LHCN-M2 (cell line): ENCODE measurements at places on chromosomes 4 and X. TPM values are rescaled to one million over a fixed set of nuclear protein-coding genes. Genes with fewer than 3 reads are reported as not detected.

- no peak for DNase-seq
Observed at GRCh38 chr4:48332661-48333060, 8.7 kb upstream of the SLAIN2 start.

- DNase-seq: peak; percentile 62
Observed at GRCh38 chr4:107183155-107183774, 147.2 kb upstream of the DKK2 start.

GRCh38 chr4:16055873-16056272, 27.9 kb downstream of the PROM1 start:
- DNase-seq: no peak

- DNase-seq: peak; percentile 59
Observed at GRCh38 chrX:11386001-11386523, 92.8 kb downstream of the AMELX start.

DNA sequence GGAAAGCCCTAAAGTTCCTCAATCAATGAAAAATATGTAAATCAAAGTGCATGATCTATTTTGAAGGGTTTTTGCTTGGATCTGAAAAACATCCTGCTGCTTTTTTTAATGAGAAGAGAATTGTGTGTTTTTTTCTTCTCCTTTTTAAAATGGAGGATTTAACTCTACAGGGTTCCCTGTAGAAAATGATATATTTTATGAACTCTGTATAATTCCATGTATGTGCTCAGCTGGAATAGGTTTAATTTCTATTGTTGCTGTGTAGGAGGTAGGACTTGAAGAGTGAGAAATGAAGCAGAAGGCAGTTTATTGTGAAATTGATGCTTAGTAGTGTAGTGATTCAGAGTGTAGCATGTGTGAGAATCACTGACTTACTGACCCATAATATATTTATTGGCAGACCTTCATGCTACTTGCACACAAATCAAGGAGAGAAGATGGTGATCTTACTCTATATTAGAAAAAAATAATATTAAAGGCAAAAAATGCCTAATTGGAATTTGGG, 286.8 kb upstream of the FSTL5 start:
- DNase-seq: no peak

DNA sequence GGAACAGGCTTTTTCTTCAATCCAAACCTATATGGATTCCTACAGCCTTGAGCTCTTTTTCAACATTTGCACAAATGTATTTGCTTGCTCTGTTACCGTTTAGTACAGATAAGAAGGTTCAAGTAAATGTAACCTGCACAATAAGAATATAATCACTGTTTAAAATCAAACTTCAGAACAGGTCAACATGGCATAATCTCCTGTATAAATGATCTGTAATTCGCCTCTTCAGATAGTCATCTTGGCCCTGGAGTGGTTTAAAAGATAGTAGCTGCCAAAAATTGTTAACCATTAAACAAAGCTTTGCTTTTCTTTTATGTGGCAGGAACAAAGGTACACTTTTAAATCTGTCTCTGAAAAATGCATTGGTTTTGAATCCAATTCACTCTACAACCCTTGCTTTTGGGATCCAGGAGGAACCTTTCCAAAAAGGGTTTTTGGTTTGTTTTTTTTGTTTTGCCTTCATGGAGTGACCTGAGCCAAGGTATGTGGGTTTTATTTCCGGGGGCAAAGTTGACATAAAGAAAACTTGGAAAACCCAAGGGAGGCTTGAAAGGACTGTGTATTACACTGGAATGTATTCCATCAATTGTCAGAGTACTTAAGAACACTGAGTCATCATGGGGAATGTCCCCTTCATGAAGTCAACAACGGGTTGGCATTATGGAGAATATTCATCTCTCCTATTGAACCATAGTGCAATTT, 210.4 kb upstream of the HCCS start:
- DNase-seq: peak; percentile 58

- no peak for DNase-seq
Observed at GRCh38 chr4:127558088-127558487, 74.7 kb upstream of the INTU start.

DNA sequence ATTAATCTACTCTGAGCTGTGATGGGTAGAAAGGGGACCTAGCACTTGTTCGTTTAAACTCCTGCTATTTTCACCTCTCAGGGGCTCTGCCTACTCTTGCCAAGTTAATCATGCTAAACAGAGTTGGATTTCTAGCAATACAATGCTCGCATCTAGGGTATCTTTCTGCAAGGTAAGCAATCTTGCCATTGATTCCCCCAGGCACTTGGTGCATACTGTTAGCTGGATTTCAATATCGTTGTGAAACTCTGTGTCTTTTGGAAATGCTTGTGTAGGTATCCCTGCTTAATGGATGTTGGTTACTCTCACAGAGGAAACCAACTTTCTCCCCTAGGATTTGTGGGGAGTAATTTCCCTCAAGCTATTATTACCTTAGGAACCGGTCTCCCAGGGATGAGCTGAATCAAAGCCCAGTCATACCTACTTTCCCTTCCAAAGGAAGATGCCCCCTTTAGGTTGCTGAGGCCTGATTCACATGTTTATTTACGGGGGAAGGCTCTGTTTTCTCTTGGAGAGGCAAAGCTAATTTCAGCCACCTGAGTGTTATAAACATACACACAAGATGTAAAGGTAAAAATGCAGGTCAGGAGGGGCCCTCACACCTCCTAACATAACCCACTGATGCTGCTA, 366.8 kb downstream of the FBXW7 start:
- no peak for DNase-seq

DNA sequence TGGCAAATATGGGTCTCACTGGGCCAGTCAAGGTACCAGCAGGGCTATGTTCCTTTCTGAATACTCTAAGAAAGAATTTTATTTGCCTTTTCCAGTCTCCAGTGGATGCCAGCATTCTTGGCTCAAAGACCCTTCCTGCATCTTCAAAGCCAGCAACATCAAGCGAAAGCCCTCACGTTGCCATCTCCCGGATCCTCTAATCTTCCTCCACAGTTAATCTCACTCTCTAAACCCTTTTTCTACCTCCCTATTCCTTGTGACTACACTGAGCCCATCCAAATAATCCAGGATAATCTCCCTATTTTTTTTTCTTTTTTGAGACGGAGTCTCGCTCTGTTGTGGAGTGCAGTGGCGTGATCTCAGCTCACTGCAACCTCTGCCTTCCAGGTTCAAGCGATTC, 23.4 kb downstream of the RFC1 start:
- no peak for DNase-seq

GRCh38 chr4:48222491-48222890, 47.1 kb downstream of the TEC start:
- DNase-seq: no peak

GRCh38 chr4:76623217-76624045, 188.4 kb downstream of the SHROOM3 start:
- no peak for DNase-seq

- no peak for DNase-seq
Observed at GRCh38 chr4:7897811-7898210, 41.9 kb downstream of the AFAP1 start.

GRCh38 chr4:133162941-133163340, 13.8 kb downstream of the PCDH10 start:
- no peak for DNase-seq

- no peak for DNase-seq
Observed at GRCh38 chrX:135302269-135302873, 6.9 kb upstream of the ETDC start.

DNA sequence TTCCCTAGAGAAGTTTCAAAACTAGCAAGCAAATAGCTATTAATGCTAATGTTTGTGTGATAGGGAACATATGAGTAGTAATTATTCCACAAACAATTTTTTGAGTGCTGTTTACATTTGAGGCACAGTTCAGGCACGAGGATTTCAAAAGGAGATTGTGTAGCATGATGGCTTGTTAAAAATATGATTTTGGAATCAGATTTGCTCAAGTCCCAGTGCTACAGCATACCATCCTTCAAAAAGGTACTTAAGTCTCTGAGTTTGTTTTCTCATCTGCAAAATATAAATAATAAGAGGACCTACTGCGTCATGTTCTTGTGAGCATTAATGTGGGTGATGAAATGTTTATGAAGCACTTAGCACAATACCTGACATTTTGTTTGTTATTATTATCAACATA, 11.3 kb downstream of the TLR8 start:
- DNase-seq: no peak

GRCh38 chrX:124268099-124268498, 64.4 kb upstream of the TEX13D start:
- no peak for DNase-seq

- peak; percentile 78 for DNase-seq
Observed at GRCh38 chr4:41418444-41418843, 119.5 kb upstream of the LIMCH1 start.

GRCh38 chrX:42778096-42778495, at the start of gene PPP1R2C:
TSS of gene PPP1R2C (minus strand) at chrX:42778163. CDS start at chrX:42778079, 84 bp downstream.
- no peak for DNase-seq

DNA sequence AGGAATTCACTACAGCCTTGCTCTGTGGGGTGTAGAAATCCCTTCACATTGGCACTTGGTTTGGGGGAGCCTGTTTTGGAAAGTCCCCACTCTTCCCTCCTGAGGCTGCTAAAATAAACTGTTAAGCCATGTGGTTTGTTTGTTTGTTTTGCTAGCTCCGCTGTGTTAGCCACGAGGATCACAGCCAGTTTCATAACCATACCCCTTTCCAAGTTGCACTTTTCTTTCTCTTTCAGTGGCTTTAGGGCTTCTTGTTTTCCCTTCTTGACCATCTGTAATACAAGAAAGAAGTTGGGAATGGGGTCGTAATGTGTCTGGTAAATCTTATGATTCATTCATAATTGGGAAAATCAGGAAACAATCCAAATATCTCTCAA, 24.8 kb upstream of the UXT start:
- peak; percentile 62 for DNase-seq

DNA sequence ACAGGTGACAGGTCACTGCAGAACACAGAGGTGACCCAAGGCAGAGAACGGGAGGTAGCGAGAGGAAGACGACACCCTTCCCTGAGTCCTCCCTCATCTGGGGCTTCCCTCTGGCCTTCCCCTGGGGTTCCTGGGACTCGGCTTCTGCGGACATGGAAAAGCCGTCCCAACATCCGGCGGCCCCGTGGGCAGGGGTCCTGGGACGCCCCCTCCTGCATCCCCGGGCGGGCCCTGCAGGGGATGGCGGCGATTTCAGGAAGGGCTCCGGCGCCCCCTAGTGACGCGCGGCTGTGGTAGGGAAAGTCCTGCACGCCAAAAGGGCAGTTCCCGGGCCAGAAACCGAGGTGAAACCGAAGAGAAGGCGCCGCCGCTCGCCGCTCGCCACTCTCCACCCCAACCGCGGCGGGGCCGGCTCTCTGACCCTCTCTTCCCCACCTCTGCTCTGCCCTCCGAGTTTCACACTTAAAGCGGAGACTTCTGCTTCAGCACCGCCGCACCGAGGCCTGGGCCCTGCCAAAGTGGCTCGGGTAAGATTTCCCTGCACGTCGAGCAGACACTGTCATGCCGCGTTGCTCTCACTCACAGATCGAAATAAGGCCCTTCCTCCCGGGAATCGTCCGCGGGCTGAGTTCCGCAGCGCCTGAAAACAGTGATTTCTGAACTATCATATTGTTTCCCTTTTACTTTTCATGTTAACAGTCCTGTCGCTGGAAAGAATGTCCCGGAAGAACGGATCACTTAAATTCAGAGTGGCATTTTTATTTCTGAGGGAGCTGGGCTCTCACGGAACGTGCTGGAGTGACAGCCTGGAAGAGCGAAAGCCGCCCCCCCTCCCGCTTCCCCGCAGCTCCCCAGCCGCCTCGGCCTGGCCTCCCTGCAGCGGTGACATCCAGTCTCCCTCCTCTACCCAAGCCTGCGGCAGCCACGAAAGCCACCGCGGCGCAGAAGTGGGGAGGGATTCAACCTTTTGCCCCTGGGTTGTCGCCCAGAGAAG, 110.6 kb downstream of the DCTD start:
- DNase-seq: peak; percentile 59

GRCh38 chrX:114619874-114620273, 36.0 kb downstream of the HTR2C start:
- no peak for DNase-seq

GRCh38 chr4:182215148-182215547, 28.1 kb upstream of the TENM3 start:
- DNase-seq: peak; percentile 9

Gene CSAG3
- not detected in 2 replicates for total RNA-seq

Gene PRR32
- not detected in 2 replicates for total RNA-seq

Gene CXCL3
- total RNA-seq: 8.7 and 16.0 TPM in 2 replicates

Gene HSFX2
- not detected in 2 replicates for total RNA-seq

Gene SUPT20HL1
- not detected in 2 replicates for total RNA-seq

Gene CXCL6
- 0.34 and 0.58 TPM in 2 replicates for total RNA-seq

Gene ANKRD17
- total RNA-seq: 33.3 and 45.5 TPM in 2 replicates

Gene SLC25A6
- 248 and 328 TPM in 2 replicates for total RNA-seq

Gene C4orf33
- total RNA-seq: 12.1 and 14.6 TPM in 2 replicates

Gene SPATA4
- total RNA-seq: 0.11 TPM in 1 of 2 replicates, not detected in the other

Gene SYN1
- 0.17 and 0.51 TPM in 2 replicates for total RNA-seq

Gene GABRE
- total RNA-seq: 1.5 and 2.2 TPM in 2 replicates
